Fibroblast of skin of back (primary cell): ENCODE measurements at places on chromosomes 7 and 10.

- no peak for DNase-seq
Observed at GRCh38 chr10:126634347-126634746, 36.1 kb downstream of the C10orf90 start.

- DNase-seq = no peak
Observed at GRCh38 chr10:49295297-49295696, 3.7 kb upstream of the C10orf71 start.

DNA sequence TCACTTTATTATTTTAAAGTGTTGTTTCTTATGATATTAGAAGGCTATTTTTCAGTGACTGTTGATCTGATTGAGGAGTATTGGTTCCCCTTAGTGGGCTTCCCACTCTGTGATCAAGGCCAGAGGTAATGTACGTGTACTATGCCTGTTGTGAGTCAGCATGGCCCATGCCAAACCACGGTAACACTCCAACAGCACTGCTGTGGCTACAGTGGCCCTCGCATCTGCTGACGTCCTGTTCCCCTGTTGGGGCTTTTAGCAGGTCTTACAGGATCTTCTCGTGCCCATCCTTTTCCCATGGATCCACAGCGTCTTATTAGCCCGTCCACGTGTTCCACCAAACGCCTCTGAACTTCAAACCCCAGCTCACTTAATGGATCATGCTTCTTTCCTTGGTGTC, 964.6 kb upstream of the CELF2 start:
- no peak for DNase-seq

GRCh38 chr10:100803908-100804307, 58.5 kb downstream of the PAX2 start:
- no peak for DNase-seq

- no peak for DNase-seq
Observed at GRCh38 chr7:3239291-3239691, 61.8 kb upstream of the SDK1 start.

DNA sequence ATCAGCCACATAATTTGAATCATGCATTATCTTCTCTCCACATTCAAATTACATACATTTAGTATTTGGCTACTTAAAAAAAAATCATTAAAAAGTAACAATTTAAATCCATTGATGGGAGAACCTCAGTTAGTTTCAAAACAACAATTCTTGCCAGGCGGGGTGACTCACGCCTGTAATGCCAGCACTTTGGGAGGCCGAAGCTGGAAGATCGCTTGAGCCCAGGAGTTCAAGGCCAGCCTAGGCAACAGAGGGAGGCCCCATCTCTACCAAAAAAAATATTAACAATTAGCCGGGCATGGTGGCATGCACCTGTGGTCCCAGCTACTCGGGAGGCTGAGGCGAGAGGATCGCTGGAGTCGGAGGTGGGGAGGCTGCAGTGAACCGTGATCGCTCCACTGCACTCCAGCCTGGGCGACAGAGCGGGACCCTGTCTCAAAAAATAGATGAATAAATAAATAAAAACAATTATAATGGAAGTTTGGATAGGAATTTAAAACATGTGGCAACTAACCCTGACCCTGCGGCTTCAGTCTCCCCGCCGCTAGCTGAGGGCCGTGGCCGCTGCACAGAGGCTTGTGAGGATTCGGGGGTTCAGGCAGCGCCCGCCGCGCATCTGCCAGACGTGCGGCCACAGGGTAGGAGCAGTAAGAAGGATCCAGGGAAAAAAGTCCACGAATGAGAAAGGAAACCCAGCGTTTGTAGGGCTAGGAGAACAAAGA, 1.1 kb upstream of the CSGALNACT2 start:
- peak; percentile 25 for DNase-seq

DNA sequence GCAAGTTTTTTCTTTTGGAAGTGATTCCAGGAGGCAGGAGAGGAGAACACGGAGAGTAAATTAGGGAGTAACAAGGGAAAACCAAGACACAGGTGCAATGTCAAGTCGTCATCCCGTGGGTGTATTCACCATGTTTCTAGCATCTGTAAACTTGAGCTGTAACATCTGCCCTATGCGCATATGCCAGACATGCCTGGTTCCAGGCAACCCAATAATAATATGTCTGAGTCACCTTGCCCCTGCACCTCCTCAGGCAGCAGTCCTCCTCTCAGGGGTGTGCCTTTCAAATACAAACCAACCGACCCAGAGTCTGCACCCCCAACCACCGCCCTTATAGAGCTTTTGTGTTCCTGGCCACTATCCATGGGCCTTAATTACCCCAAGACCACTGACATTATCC, 107.0 kb upstream of the PDE1C start:
- DNase-seq = no peak

GRCh38 chr10:42645103-42645502, 6.7 kb upstream of the ZNF33B start:
- no peak for DNase-seq

DNA sequence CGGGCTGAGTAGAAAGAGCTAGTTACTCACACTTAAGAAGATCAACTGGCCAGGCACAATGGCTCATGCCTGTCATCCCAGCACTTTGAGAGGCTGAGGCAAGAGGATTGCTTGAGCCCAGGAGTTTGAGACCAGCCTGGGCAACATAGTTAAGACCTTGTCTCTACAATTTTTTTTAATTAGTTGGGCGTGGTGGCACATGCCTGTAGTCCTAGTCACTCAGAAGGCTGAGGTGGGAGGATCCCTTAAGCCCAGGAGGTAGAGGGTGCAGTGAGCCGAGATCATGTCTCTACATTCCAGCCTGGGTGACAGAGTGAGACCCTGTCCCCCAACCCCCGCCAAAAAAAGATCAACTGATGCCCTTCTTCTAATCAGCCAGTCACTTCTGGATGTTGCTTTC, 74.6 kb upstream of the ATP6V0A4 start:
- peak; percentile 49 for DNase-seq

DNA sequence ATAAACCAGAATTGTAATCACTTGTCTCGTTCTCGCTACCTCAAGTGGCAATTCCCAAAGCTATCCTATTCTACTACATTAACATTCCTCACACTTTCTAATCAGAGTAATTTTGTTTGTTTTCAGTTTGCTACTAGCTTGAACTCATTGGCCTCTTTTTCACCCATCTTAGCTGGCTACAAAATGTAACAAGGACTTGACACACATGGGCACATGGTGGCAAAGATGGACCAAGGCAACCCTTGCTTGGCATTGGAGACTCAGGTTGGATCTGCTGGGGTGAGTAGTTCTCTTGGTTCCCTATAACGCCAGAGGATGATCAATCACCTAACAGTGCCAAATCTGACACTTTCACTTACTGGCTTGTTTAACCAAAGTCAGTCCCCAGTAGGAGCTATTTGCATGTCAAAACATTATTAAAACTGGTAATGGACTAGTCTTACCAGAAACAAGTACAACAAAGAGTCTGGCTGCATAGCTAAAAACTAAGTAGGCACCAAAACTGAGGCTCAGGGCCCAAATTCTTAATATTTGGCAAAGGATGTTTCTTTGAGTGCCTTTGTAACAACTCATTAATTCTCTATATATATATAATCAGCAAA, 1.9 kb downstream of the USP6NL start:
- DNase-seq = no peak

DNA sequence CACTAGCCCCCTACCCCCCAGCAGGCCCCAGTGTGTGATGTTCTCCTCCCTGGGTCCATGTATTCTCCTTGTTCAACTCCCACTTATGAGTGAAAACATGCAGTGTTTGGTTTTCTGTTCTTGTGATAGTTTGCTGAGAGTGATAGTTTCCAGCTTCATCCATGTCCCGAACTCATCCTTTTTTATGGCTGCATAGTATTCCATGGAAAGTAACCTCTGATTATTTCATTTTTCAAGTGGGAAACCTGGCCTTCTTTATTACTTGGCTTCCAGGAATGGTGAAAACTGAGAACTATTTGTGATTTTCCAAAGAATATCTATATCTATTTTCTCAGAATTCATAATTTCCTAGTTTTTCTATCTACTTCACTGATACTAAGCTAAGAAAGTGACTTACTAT, 235.0 kb downstream of the MTERF1 start:
- DNase-seq = no peak

- DNase-seq = no peak
Observed at GRCh38 chr7:130940326-130940725, 206.3 kb upstream of the KLF14 start.

DNA sequence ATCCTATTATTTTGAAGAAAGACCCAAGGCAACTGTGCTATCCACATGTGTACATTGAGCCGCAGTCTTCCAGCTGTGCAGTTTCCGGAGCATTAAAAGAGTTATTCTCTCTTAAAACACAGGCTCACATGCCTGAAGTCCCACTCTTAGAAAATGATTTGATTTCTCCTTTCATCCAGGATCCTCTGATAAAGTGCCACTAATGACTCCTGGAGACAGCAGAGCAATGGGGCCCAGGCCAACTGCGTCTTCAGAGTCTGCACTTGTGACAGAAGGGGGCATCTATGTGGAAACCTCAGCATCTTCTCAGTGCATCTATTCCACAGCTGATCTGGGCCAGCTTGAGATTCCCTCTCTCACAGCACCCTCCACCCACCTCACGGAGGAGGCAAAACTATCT, 482.1 kb upstream of the AKR1E2 start:
- peak; percentile 47 for DNase-seq

GRCh38 chr7:16526742-16527540, at the start of gene LRRC72:
Gene LRRC72 (plus strand): TSS chr7:16526825. CDS start chr7:16526953, 128 bp downstream.
- DNase-seq = no peak

DNA sequence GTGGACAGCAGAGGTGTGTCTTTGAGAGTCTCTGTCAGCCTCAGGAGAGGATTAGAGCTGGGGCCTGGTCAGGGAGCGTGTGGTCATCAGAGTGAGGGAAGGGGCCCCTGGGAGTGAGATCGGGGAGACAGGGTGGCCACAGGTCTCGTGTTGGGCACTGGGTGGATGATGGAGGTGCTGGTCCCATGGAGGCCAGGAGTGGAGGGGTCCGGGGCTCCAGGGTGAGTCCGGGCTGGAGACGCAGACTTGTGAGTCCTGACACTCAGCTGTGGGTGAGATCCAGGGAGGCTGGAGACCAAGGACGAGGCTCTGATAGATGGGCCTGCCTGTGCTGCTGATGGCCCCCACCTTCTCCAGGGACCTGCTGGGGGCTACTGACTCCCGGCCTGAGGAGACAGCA, 88.6 kb downstream of the DYNC2I1 start:
- DNase-seq = no peak

DNA sequence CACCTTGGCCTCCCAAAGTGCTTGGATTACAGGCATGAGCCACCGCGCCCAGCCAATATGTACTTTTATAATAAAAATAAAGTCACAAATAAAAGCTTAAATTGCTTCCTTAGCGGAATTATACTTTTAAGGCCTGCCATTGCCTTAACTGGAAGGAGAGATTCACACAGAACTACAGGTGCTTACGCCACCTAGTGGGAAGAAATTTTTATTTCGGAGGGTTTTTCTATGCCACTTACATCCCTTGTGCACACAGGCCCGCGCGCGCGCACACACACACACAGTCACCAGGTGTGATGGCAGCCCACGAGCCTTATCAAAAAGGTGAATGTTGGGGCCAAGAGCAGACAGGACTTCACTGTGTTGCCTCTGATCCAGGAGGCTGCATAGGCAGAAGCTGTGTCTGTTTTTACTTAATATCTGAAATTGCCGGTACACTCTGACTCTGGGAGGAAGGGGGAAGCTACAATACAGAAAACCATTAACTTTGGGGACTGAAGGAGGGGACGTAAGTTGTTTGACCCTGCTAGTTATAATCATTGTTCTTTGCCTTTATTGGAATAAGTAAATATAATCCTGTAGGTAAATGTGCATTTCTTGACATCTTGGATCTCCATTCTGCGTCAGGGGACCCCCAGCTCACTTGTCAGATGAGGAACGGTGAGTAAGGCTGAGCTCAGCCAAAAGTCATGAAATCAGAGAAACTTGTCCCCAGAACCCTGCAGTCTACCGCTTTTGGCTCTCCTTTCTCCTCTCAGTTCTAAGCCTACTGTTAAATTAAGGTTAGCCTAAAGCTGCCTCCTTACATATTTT, 87.1 kb downstream of the SLC16A9 start:
- peak; percentile 58 for DNase-seq
